Prostate gland (tissue), 2 donors: ENCODE measurements at places on chromosomes 4 and X.
A peak's percentile ranks its signal among the peaks of the same experiment; 100 is the strongest.

DNA sequence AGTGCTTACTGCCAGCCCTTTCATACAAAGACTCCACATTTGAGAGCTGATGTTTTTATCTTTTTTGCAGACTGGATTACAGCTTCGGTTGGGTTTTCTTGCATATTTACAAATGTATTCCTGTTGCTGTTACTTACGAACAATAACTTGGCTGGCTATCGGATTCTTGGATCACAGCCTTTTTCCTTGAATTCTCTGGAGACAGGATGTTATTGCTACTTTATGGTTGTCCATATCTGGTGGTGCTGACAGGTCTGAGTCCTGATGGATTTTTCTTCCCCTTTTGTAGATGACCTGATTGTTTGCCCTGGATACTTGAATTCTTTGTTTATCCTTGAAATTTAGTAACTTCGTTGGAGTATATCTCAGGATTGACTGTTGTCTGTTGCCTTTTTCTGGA is 77.7 kb downstream of the PDK3 start:
- DNase-seq: no peak

GRCh38 chrX:54695816-54696487 is 102.1 kb downstream of the ITIH6 start:
- no peak for DNase-seq

DNA sequence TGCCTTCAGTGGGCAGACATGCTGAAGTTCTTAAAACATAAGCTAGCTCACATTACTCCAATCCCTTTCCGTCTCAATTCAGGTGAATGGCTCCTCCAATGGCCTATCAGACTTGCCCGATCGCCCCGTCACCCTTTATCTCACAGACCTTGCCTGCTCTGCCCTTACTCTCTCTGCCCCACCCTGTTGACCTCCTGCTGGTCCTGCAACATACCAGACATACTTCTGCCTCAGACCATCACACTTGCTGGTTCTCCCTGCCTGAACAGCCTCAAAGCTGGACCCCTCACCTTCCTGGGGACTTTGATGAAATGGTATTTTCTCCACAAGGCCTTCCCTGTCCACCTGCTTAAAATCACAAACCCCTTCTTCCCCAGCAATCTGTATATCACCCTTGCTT is 340.1 kb upstream of the NR3C2 start:
- no peak for DNase-seq

DNA sequence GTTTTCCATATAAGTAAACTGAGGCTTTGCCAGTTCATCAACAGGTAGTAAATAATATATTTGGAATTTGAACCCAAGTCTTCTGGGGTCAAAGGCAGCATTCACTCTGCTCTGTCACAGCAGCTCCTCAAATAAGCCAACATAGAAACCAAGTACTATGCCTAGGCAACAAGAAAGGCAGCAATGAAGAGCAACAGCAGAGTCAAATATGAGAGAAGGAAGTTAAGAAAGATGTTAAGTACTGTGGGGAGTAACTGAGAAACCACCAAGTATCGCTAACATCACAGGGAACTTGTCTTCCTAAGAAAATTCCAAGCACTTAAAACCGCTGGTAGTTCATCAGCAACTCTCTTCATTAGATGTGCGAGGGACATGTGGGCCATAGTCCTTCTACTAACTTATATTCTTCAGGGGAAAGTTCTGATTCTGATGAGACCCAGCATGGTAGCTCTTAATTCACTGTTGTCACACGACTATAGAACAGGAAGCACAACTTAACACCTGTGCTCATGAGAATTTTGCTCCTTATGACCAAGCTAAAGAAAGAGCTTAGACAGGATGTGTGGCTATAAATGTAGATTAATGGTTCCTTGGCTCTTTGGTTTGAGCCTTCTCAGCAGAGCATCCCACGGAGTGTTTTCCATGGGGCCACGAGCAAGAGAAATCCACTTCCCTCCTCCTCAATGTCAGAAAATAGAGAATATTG is 107.8 kb downstream of the AR start:
- no peak for DNase-seq

DNA sequence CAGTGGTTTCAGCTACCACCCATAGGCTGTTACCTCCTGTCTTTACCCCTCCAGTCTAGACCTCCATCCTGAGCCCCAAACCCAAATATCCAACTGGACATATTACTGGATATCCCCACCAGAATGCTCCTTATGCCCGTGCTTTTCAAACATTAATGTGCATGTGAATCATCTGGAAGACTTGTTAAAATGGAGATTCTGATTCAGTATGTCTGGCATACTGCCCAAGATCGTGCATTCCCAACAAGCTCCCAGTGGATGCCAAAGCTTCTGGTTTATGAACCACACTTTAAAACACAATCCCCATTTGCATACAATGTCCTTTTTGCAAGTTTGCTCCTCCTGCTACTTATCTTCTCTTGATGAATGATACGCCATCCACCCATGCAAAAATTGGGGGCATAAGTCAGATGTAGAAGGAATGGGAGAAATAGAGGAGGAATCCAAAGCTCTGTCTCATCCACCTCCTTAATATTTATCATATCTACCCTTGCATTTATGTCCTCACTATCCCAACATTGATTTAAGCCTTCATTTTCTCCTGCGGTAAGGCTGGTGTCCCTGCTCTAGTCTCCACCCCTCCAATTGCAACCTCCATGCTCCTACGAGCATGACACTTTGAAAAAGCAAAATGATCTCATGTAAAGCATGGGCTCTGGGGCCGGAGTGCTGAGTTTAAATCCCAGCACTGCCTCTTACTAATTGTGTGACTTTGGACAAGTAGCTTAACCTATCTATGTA is 7.4 kb upstream of the PGRMC1 start:
- no peak for DNase-seq

- DNase-seq: peak; percentile 11
Observed at GRCh38 chr4:107896158-107896645, 35.1 kb upstream of the CYP2U1 start.

- no peak for DNase-seq
Observed at GRCh38 chr4:2961421-2961810, 1.8 kb downstream of the NOP14 start.
